Stimulated activated CD4-positive, alpha-beta T cell treated with anti-CD3 and anti-CD28 coated beads, TNF-alpha, amount 100 ng/mL, for 48 hours (primary cell): ENCODE measurements at places on chromosomes 7 and 10.

- no peak for DNase-seq
These were observed 77.1 kb upstream of the GNAI1 start for GRCh38 chr7:80057488-80057887.

- DNase-seq = no peak
These were observed 29.3 kb upstream of the PRLHR start for GRCh38 chr10:118624747-118625146.

- no peak for DNase-seq
These were observed 81.1 kb downstream of the SVIL start for GRCh38 chr10:29553544-29554250.

- DNase-seq = no peak
These were observed 197.9 kb upstream of the BMPER start for GRCh38 chr7:33707427-33707826.

GRCh38 chr10:57699944-57700343 lies 567.8 kb downstream of the IPMK start:
- DNase-seq = no peak

DNA sequence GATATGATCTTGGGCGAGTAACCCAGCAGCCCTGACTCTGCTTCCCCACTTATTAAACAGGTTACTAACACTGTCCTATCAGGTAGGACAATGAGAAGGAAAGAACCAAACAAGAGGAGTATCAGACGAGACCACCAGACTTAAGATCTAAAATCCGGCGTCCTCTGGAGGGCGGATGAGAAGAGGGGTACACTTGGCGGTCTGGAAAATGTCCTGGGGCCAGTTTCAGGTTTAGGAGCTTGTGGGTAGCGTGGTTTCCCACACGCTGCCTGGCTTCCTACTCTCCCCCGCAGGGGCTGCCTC lies 635 bp downstream of the ZNF32 start:
- no peak for DNase-seq
